ENCODE measurements at places on chromosomes 6 and 20.

DNA sequence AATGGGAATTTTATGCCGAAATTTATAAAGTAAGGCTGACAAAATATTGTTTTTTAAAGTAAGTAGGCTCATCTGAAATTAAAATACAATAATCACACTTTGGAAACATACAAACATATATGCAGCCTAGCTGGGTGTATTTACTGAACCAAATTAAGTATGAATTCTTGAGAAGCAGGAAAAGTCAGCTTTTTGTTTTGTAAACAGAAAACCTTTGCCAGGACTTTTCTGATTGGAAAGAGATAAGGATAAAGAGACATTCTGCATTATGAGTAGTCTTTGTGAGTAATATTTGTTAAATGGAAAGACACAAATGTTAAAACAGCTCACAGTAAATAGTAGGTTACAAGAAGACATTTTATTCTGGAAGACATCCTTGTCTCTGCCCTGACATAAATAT lies 1380.8 kb downstream of the GRIK2 start:
- no peak for DNase-seq

DNA sequence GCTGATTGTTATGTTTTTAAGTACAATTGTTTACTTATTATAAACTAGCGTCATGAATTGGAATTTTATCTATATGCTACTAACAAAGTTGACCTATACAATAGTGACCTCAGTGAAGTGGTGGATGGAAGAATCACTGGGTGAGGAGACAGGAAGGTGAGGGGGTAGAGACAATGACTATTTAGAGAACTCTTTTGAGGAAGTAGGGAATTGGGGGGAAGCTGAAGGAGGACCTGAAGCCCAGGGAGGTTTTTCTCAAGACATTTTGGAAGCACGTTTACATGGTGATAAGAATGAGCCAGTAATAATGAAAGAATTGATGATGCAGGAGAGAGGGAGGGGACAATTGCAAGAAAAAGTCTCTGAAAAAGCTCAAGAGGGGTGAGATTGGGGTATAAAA lies 96.4 kb downstream of the RPS12 start:
- DNase-seq: no peak

- DNase-seq: no peak
Measured at GRCh38 chr6:43367245-43367984, 2.0 kb downstream of the ZNF318 start.

DNA sequence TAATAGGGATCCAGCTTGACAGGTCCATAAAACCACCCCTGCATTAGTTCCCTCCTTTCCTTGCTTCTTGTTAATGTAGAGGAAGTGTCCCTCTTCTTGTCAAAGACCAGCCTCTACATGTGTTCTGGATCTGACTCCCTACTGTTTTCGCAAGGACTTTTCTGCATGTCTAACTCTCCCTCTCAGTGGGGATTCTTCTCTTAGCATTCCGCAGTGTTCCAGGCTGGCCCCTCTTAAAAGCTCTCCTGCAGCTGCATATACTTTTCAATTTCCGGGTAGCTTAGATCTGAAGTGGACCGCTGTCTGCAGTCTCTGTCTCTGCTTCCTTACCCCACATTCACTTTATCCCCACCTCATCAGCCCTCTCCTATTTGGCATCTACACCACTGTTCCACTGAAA lies 96.1 kb upstream of the MAN1A1 start:
- DNase-seq: no peak

DNA sequence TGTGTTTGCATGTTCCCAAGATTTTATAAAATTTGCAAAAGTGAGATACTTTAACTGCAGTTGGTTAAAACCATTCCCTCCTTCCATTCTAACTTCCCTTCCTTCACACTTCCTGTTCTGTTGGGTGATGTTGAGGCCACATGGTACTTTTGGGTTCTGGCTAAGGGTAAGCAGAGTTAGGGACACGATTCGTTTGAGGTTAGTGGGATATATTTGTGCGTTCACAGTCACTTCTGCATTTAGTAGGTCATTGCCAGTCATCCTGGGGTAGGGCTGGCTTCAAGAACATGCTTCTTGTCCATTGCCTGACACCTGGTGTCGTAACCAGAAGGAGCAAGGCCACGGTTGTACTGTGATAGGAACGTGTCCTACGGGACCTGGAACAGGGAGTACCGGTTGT lies 340.1 kb downstream of the ZFAND3 start:
- no peak for DNase-seq

- no peak for DNase-seq
Measured at GRCh38 chr20:37395410-37395797, 49.5 kb downstream of the SRC start.

DNA sequence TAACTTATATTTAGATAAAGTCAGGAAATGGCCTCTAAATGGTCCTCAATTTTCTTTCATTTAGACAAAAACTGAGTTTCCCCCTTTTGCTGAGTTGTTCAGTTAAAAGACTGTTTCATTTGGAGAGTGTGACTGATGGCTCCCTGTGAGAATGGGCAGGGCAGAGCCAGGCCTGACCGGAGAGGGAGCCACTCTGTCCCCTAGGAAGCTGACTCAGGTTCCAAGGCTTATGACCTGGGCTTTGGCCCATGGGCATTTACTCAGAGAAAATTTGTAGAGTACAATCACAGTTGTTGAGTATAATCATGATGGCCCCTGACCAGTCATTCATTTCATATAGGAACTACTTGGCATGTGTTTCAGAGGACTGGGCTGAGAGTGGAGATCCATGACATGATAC lies 37.0 kb upstream of the AIG1 start:
- no peak for DNase-seq

GRCh38 chr6:46269447-46270229 lies 98.9 kb upstream of the ENPP5 start:
- no peak for DNase-seq

DNA sequence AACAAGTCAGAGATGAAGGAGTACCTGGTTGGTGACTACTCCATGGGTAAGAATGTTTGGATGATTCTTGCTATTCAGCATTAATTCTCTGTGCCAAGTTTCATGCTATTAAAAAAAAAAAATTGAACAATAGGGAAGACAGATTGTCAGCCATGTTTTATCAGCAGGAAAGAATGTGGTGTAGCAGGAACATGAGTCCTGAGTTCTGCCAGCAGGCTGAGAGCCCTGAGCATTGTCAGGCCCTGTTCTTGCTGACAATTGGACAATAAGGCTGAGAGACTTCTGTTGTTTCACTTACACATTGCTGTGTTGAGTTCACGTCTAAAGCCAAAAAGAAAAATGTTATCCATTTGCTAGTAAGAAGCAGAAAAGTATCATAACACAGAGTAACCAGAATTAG lies 70.4 kb upstream of the SMIM28 start:
- no peak for DNase-seq

GRCh38 chr20:40669692-40670091 lies 19.3 kb downstream of the MAFB start:
- no peak for DNase-seq

DNA sequence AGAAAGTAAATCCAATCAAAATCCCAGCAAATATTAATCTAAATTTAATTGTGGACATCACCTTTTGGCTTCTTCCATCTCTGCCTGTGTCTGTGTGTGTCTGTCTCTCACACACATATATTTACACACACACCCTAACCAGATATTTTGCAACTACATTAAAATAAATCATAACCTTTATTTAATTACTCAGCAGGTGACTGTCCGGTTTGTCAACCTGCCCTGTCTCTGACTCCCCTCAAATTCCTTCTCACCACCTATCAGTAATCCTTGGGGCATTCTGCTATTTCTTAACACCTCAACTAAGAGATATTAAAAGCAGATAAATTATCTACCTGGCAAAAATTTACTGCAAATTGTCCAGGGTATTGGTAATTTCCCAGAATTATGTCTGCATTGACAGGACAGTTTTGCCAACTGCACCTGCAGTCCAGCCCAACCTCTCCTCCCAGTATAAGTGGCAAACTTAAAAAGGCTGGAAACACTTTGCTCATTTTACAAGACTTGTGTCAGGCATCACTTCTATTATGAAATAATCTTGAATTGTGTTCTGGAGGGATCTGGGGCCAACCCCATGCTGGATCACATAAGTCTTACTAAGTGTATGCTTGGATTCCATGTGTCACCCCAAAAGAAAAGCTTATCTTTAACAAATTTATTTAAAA lies 216.1 kb downstream of the GMDS start:
- DNase-seq: no peak

- no peak for DNase-seq
Measured at GRCh38 chr6:152680879-152681517, 16.7 kb upstream of the MYCT1 start.

- no peak for DNase-seq
Measured at GRCh38 chr6:43753570-43754183, 16.3 kb upstream of the VEGFA start.
